Adipose tissue (tissue), 3 donors: ENCODE measurements at places on chromosomes 1 and 21. TPM values are rescaled to one million over a fixed set of nuclear protein-coding genes. Genes with fewer than 3 reads are reported as not detected.

IL12RB2 gene
- polyA plus RNA-seq: 0.90 TPM

GUCA2B gene
- not detected for polyA plus RNA-seq

FBLIM1 gene
- polyA plus RNA-seq: 13.8 TPM

SFN gene
- 9.4 TPM for polyA plus RNA-seq

FCAMR gene
- polyA plus RNA-seq: 0.90 TPM

CD84 gene
- 0.40 TPM for polyA plus RNA-seq

CDK11B gene
- 26.6 TPM for polyA plus RNA-seq

TATDN3 gene
- polyA plus RNA-seq: 14.8 TPM

CFAP45 gene
- polyA plus RNA-seq: 0.33 TPM

BCAR3 gene
- polyA plus RNA-seq: 14.8 TPM

RXRG gene
- 4.4 TPM for polyA plus RNA-seq

TRIM46 gene
- polyA plus RNA-seq: 0.33 TPM

ADGRL4 gene
- polyA plus RNA-seq: 6.4 TPM

HAPLN2 gene
- polyA plus RNA-seq: 0.28 TPM

WDR64 gene
- not detected for polyA plus RNA-seq

NPR1 gene
- 81.7 TPM for polyA plus RNA-seq

TNNI3K gene
- polyA plus RNA-seq: 0.70 TPM

PLEKHG5 gene
- polyA plus RNA-seq: 1.7 TPM

CSMD2 gene
- under 0.01 TPM for polyA plus RNA-seq

EPHA10 gene
- 0.90 TPM for polyA plus RNA-seq

CD1E gene
- polyA plus RNA-seq: 0.05 TPM

NUAK2 gene
- polyA plus RNA-seq: 1.6 TPM

RORC gene
- polyA plus RNA-seq: 0.22 TPM

SPRR2F gene
- 1.1 TPM for polyA plus RNA-seq

BCL2L15 gene
- 1.2 TPM for polyA plus RNA-seq

SPRR2B gene
- polyA plus RNA-seq: not detected

TOR1AIP2 gene
- polyA plus RNA-seq: 12.5 TPM

PRELP gene
- polyA plus RNA-seq: 86.3 TPM

CAP1 gene
- polyA plus RNA-seq: 55.2 TPM
